Stimulated activated CD4-positive, alpha-beta T cell treated with anti-CD3 and anti-CD28 coated beads, Interleukin-15, amount 100 ng/mL, for 1 hour (primary cell): ENCODE measurements at places on chromosomes 16 and 17.

GRCh38 chr16:58102665-58103392 lies 26.4 kb downstream of the CFAP20 start:
- DNase-seq = no peak

- DNase-seq = no peak
Measured at GRCh38 chr16:65808790-65809189, 557.7 kb upstream of the CDH5 start.

DNA sequence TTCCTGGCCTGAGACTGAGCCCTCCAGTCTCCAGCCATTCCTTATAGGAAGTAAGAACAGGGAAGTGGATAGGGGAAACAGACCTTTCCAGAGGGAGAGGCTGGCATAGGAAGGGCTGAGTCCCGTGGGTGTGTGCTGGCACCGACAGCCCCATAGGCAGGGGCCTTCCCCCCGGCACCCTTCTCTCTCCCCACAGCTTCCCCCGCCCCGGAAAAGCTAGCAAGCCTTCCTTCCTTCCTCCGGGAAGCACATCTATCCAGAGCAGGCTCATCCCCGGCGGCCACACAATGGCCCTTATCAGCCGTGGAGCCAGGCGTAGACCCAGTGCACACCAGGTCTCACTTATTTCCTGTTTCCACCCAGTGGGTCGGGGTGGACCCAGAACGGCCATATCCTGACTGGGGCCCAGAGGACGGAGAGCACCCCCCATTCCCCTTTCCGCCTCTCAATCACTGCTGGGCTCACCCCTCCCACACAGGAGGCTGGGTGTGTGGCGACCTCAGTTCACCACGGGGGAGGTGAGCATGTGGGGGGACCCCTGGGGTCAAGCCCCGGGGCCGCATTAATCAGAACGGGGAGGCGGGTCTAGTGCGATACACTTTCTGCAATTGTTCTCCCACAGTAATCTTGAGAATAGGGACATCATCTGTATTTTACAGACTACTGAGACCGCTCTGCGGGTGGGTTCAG lies 950 bp upstream of the MYO1C start:
- no peak for DNase-seq

GRCh38 chr16:4373909-4374742 lies 2.5 kb downstream of the VASN start:
- no peak for DNase-seq
